ENCODE measurements at places on chromosomes 1 and 21.

DNA sequence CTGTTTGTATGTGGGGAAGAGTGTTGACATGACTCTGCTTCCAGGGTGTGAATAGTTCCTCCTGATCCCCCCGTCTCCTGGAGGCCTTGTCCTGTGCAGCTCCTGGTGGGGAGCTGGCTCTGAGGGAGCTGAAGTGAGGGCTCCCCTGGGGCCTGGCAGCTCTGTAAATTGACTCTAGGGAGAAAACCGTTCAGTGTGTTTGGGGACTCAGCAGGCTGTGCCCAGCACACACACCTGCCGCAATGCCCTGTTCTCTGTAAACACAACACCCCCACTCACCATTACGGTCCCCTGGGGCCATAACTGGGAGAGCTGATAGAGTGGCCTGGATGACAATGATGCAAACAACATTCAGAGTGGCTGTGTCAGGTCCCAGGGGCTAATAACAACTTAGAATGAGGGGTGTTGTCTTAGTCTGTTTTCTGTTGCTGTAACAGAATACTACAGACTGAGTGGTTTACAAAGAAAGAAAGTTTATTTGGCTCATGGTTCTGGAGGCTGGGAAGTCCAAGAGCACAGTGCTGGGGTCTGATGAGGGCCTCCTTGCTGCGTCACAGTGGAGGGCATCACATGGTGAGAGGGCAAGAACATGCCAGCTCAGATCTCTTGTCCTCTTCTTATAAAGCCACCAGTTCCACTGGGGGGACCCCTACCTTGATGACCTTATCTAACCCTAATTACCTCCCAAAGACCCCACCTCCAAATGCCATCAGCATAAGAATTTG, 15.3 kb downstream of the ADORA1 start:
- DNase-seq, result no peak

GRCh38 chr1:87333692-87334347, 5.1 kb downstream of the LMO4 start:
- DNase-seq, result no peak

DNA sequence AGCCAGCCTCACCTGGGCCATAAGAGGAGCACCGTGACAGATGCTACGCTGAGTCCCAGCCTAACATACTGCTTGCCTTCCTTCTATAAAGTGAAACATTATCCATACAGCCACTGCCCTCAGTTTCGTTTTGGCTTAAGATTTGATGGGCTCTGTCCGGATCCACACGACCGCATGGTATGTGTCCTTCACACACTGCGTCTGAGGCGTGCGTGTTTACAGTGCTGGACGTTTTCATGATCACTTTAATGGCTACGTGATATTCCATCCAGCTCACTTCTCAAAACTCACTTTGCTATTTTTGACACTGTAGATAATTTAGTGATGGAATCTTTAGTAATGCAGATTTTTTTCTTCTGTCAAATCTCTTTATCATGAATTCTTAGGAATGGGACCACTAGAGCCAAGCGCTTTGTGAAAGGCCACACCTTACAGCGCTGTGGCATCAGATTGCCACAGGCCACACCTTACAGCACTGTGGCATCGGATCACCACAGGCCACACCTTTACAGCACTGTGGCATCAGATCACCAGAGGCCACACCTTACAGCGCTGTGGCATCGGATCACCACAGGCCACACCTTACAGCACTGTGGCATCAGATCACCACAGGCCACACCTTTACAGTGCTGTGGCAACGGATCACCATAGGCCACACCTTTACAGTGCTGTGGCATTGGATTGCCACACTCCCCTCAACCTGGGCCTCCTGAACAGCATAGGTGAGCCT, 47.1 kb downstream of the PRDM15 start:
- DNase-seq, result no peak

DNA sequence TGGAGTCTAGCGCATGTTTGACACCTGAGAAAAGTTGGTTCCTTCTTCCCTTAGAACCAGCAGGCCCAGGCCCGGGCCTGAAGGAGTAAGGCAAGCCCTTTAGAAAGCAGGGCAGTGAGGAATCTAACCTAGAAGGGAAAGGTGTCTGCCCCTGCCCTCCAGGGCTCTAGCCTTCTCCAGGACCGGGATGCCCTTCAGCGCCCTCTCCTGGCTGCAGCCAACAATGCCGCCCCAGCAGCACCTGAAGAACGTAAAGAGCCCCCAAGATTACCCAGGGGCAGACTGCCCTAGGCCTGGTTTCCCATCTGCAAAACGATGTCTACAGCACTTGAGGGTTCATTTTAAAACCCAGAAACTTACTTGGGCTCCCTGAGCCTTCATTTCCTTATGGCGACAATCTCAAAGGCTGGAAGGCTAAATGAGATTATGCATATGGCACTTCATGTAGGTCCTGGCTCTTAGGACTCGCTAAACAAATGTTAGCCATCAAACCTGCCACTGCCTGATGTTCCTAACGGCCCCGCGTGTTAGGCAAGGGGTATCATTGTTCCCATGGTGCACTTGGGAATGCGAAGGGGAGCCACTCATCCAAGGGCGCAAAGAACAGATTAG, 106.7 kb upstream of the KLHDC7A start:
- no peak for DNase-seq

GRCh38 chr1:53895421-53895820, 1.4 kb downstream of the DIO1 start:
- no peak for DNase-seq

GRCh38 chr1:44460107-44460882, 55.2 kb downstream of the RNF220 start:
- no peak for DNase-seq

- no peak for DNase-seq
Measured at GRCh38 chr1:2617971-2618470, 14.8 kb downstream of the MMEL1 start.

GRCh38 chr1:78096976-78097375, 51.2 kb downstream of the GIPC2 start:
- no peak for DNase-seq

- DNase-seq, result no peak
Measured at GRCh38 chr1:246789454-246790339, 65.5 kb downstream of the SCCPDH start.

DNA sequence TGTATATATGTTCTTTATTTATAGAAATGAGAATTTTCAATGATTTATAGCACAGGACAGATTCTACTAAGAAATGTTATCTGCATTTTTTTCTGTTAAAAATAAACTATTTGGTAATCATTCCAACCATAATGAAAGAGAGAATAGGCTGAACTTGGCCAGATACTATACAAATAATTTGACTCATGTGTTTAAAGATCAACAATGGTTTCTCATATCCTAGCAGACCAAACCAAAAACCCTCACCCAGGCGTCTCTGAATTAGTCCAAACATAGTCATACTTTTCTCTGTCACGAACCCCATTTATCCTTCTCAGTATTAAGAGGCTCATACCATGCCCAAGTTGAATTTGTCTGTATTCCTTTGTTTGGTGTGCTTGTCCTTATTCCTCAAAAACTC, 40.3 kb downstream of the RPE65 start:
- DNase-seq, result no peak

DNA sequence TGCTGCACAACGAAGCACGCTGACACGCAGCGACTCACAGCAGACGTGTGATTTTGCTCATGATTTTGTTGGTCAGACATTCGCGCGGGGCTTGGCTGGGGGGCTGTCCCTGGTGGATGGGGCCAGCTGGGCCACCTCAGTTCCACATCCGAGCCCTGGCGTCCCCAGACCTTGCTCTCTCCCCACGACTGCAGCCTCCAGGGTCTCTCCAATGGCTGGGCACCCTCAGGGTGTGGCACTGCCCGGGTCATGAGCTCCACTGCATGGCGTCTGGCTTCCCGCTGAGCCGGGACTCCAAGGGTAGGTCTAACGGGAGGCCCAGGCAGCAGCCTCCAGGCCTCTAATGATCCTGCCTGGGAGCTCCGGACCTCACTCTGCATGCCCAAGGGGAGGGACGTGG, 173.0 kb upstream of the AJAP1 start:
- no peak for DNase-seq

Measured in glomerular endothelial cell (primary cell).